Central memory CD4-positive, alpha-beta T cell (primary cell): ENCODE measurements at places on chromosomes 12 and 14.

GRCh38 chr12:41365653-41366171 is 177.6 kb downstream of the PDZRN4 start:
- DNase-seq: no peak

DNA sequence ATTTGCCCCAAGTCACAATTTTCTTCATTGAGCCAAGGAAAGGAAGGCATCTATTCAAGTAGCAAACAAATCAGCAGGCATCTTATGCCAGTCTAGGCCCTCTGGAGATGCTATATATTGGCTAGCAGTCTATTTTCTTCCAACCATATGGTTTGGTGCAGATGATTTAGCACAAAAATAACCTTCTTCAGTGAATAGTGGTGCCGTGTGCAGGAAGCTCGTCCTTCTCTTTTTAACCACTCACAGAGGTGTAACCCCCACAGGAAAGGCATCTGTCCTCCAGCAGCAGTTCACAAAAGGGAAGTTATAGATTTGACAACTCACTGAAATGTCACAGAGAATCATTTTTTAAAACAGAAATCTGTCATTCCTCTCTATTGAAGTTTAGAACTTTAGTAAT is 445.7 kb upstream of the SYT1 start:
- no peak for DNase-seq

DNA sequence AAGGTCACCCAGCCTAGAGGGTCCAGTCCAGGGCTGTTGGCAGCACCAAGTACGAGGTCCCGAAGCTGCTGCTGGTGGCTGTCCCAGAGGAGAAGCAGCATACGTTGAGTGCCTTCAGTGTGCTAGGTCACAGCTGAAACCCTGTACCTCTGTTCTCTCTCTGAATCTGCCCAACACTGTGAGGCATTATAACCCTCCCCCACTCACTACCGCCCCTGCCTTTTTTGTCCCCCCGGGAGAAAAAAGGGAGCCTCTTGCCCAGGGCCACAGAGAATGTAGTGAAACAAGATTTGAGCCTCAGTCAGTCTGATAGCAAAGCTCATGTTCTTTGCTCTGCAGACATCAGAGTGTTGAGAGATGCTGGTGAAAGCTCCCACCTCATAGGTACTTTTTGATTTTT is 53.4 kb downstream of the PPP2R5C start:
- no peak for DNase-seq

GRCh38 chr14:76546426-76547221 is 170.7 kb downstream of the ESRRB start:
- DNase-seq: no peak

- DNase-seq: no peak
Measured at GRCh38 chr12:122929812-122930211, 33.9 kb upstream of the VPS37B start.

DNA sequence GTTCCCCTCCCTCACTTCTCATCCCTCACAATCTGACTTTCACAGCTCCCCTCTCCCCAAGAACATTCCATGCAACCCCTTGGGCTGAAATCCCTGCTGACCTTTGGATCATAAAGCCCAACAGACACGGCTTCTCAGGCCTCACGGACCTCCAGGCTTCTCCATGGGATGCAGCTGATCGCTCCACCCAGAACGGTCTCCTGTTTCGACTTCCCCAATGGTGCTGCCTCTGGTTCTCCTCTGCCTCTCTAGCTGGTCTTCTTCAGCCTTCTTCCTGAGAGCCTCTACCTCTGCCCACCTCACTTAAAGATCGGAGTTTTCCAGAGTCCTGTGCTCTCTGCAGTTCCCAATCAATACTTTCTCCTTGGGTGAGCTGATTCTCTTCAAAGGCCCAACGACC is 17.8 kb upstream of the PRMT8 start:
- no peak for DNase-seq

DNA sequence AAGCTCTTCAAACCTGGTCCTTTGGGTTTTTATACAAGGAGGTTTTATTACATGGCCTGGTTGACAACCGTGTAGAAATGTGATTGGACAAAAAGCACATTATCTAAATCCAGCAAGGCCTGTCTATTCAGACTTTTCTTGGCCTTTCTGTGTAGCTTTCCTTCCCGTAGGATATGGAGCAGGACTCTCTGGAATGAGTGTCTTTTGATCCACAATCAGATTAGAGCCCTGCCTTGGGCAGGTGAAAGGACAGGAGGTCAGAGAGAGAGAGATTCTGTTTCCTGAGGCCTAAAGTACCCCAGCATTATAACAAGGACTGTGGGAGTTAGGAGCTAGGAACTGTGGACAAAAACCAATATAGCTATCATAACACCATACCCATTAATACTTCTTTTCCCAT is 375.5 kb upstream of the RGS6 start:
- DNase-seq: no peak

DNA sequence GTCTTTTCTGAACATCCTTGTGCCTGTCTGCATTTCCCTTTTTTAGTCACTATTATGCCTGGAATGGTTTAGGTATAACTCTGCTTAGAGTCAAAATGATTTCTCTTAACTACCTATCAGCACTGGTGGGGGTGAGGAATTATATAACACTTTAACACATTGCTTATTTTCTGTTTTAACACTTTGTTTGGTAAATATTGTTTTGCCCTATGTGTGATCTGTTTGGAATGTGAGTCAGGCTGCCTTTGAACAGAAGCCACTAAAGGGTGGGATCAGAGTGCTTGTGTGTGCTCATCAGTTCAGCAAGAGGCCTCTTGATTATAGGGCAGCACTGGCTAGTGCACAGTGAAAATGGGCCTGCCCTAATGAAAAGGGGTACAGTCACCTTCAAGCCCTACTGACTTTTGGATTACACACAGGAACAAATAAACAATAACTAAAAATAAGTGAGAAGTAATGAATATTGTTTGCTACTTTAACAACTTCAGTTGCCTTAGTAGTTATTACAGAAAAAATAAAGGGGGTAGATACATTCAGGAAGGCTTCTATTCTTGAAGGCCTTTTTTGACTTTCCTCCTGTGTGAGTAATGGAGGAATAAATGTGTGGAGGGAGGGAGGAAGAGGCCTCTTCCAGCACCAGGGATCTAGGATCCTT is 23.2 kb downstream of the NGDN start:
- DNase-seq: no peak

DNA sequence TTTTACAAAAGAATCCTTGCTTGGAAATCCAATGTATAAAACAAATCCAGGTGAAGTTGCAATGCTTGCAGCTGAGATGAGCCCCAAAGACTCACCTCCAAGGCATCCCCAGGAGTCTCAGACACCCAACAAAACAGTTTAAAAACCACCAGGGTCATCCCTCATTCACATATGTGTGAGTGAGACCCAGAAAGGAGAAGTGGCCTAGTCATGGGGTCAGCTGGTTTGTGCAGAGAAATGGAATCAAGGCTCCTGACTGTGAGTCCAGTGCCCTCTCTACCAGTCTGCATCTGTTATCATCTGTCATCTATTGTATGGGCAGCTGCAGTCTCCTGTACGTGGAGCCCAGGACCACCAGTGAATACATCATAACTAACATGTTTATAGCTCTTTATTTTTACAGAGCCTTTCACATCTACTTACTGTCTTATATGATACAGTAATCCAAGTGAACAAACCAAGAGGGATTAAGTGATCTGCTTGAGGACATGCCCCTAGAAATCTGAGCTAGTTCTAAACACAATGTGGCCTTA is 27.1 kb downstream of the PLEKHG7 start:
- no peak for DNase-seq

GRCh38 chr12:48156652-48157017 is 680 bp downstream of the ASB8 start:
- no peak for DNase-seq
